ENCODE measurements at places on chromosomes 5 and 9. TPM values are rescaled to one million over a fixed set of nuclear protein-coding genes. Genes with fewer than 3 reads are reported as not detected.

- no peaks in the 10 kb centered on the region for H3K27me3 ChIP-seq
- no peak overlapping the region for H3K27ac ChIP-seq
- DNase-seq: no peak
- H3K36me3 ChIP-seq: no peaks in the 10 kb centered on the region
Observed at GRCh38 chr9:129759319-129759718, 6.5 kb upstream of the PTGES start.

DNA sequence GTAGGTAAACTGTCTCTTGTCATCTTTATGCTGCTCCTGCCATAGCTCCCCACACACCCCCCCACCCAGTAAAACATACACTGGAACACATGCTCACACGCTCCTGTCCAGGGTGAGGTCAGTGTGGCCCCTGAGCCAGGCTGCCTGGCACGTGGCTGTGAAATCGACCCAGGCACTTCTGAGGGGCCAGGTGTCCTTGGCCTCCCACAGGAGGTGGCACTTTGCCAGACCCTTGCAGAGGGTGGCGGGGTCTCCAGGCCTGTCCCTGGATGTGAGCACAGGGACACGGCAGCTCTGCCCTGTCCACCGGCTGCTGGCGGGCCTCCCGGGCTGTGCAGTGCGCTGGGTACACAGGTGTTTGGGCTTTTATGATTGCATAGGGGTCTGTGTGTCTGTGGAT is 10.0 kb upstream of the CRB2 start:
- H3K4me3 ChIP-seq: no peak overlapping the region
- DNase-seq: no peak
- H3K4me1 ChIP-seq: no peaks in the 10 kb centered on the region
- H3K27me3 ChIP-seq: no peaks in the 10 kb centered on the region

- H3K36me3 ChIP-seq: no peaks in the 10 kb centered on the region
- H3K27me3 ChIP-seq: no peaks in the 10 kb centered on the region
- no peak overlapping the region for H3K4me3 ChIP-seq
- DNase-seq: no peak
- no peaks in the 10 kb centered on the region for H3K4me1 ChIP-seq
- no peak overlapping the region for H3K27ac ChIP-seq
Observed at GRCh38 chr9:124273427-124274160, 15.8 kb downstream of the NEK6 start.

DNA sequence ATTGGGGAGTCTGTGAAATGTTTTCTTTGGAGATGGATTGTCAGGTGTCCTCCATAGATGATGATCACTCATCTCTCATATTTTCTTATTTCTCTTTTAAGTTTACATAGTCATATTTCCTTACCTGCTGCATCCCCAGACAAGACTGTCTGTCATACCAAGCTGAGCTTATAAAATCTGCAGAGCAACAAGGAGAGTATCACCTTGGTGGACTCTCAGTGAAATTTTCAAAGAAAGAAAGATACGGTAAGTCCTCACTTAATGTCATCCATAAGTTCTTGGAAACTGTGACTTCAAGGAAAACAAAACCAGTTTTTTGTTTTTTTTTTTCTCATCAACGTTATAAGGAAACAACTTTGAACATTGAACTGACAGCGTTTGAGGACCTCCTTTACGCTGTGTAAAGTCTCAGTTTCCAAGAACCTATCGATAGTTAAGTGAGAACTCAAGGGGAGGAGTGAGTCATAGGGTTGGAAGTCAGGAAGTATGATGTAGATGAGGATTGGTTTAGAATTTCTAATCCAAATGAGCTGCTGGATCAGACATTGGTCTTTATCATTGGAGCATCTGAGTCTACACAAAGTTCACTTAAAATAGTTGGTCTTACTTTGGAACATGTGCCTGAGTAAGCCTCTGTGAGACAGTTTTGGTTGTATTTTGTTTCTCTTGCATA is 45.5 kb downstream of the SPIN1 start:
- no peak overlapping the region for H3K4me3 ChIP-seq
- no peak overlapping the region for H3K27ac ChIP-seq
- no peaks in the 10 kb centered on the region for H3K27me3 ChIP-seq
- no peak for DNase-seq

DNA sequence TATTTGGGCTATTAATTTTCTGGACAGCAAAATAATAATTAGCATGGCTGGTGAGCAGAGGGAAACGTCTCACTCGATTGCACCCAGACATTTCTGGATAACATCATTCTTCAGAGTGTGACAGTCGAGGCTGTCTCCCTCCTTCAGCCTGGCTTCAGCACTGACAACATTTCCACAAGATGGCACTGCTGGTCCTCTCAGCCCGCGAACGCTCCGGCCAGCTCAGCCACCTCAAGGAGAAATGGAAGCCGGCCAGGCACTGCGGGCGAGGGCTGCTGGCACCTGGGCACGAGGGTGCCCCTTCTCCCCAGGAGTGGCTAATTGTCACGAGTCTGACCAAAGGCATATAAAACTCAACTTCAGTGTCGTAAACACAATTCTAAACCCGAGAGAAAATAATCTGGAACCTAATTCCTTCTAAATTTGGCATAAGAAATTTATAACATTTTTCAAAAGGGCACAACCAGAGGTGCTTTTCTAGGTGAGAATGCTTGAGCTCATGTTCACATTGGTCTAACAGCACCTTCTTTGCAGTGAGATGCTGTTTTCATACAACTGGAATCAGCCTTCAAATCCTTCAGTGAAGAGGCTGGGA is 65.9 kb downstream of the DAP start:
- no peak overlapping the region for H3K27ac ChIP-seq
- H3K36me3 ChIP-seq: no peaks in the 10 kb centered on the region
- H3K4me1 ChIP-seq: peaks cover 3% of the 10 kb centered on the region
- DNase-seq: peak; percentile 76
- H3K27me3 ChIP-seq: no peaks in the 10 kb centered on the region
- H3K4me3 ChIP-seq: no peak overlapping the region

GRCh38 chr9:87677776-87678587 is 47.9 kb upstream of the CTSL start:
- H3K27ac ChIP-seq: no peak overlapping the region
- no peaks in the 10 kb centered on the region for H3K27me3 ChIP-seq
- H3K4me3 ChIP-seq: no peak overlapping the region

- H3K27me3 ChIP-seq: no peaks in the 10 kb centered on the region
- peaks cover 2% of the 10 kb centered on the region for H3K4me1 ChIP-seq
- DNase-seq: no peak
Observed at GRCh38 chr5:158011422-158011821, 152.5 kb upstream of the CLINT1 start.

DNA sequence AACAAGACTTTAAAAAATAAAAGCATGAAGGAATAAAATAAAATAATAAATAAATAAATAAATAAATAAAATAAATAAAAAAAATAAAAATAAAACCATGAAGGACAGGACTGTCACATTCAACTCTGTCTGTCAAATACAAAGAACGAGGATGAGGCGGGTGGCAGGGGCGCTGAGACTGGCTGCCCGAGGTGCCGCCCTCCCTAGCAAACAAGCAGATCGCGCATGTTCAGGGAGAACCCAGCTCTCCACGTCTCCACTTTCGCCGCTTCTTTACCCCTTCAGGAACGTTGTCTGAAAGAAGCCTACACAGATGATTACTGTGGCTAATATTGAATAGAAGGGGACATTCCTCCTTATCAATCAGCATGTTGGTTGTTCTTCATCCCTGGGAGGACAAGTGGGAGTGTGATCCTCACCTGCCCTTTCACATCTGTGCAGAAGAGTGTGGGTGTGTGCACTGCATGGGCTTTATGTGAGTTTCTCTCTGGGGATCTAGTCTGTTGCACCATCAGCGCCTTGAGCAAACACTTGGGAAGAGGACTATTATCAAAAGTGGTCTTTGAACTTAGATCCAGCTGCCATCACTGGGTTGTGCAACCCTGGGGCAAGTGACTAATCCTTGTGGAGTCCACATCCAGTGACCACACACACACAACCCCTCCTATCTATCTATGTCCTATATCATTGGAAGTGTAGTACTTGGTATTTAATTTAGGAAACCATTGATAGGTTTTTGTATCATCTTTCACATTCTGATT is 399.2 kb downstream of the IRX2 start:
- H3K4me3 ChIP-seq: no peak overlapping the region
- no peaks in the 10 kb centered on the region for H3K4me1 ChIP-seq
- no peak for DNase-seq
- H3K27ac ChIP-seq: no peak overlapping the region
- no peaks in the 10 kb centered on the region for H3K36me3 ChIP-seq

DNA sequence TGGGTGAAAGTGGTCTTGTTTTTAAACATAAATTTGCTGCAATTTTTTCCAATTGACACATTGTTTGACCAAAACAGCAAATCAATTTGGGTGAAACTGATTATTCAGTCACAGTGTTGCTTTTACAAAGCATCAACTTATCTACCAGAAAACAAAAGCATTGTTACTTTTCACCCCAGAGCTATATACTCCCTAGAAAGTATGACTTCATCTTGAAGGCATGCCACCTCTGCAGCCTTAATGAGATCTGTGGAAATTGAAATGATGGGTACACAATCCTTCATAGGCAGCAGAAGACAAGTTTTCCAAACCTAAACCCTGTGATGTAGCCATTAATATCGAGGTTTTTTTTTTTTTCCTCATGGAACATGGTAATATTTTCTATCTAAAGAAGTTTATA is 615.9 kb downstream of the CHSY3 start:
- no peak for DNase-seq
- no peaks in the 10 kb centered on the region for H3K4me1 ChIP-seq
- H3K27me3 ChIP-seq: no peaks in the 10 kb centered on the region
- no peak overlapping the region for H3K4me3 ChIP-seq
- no peaks in the 10 kb centered on the region for H3K36me3 ChIP-seq

- no peak overlapping the region for H3K4me3 ChIP-seq
- no peak overlapping the region for H3K27ac ChIP-seq
- H3K27me3 ChIP-seq: no peaks in the 10 kb centered on the region
- H3K36me3 ChIP-seq: no peaks in the 10 kb centered on the region
- no peaks in the 10 kb centered on the region for H3K4me1 ChIP-seq
Observed at GRCh38 chr5:175681968-175682340, 24.1 kb downstream of the HRH2 start.

GRCh38 chr5:42015681-42016080 is 90.6 kb downstream of the FBXO4 start:
- H3K4me1 ChIP-seq: no peaks in the 10 kb centered on the region
- no peak for DNase-seq
- H3K27me3 ChIP-seq: no peaks in the 10 kb centered on the region
- H3K27ac ChIP-seq: no peak overlapping the region

DNA sequence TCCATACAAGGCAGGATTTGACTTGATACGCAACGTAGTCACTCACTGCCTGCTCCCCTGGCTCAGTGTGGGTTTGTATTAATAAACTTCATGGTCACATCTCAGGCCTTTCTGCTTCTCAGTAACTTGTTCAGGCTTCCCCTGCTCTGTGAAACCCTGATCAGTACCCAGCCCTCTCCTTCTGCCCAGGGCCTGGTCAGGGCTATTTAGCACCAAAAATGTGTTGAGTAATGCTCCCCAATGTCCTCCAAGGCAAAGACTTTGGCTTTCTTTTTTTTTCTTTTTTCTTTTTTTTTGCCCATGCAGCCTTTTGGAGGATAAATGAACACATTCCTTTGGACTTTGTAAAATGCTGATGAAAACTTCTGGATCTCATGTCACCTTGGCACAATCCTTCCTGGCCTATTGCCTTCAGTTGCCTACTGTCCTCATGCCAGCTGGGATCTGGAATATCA is 399.2 kb upstream of the KLF4 start:
- no peaks in the 10 kb centered on the region for H3K27me3 ChIP-seq
- no peak overlapping the region for H3K27ac ChIP-seq
- H3K36me3 ChIP-seq: no peaks in the 10 kb centered on the region
- H3K4me1 ChIP-seq: no peaks in the 10 kb centered on the region

The SHOC1 gene
- total RNA-seq: not detected

The PCDHA1 gene
- 0.50 TPM for total RNA-seq

The SMIM32 gene
- total RNA-seq: 0.22 TPM

The SH2D3C gene
- total RNA-seq: 6.4 TPM

The SH3TC2 gene
- 0.77 TPM for total RNA-seq

The FAT2 gene
- 0.30 TPM for total RNA-seq

The SOWAHA gene
- total RNA-seq: 0.10 TPM
